Stimulated activated CD4-positive, alpha-beta T cell treated with anti-CD3 and anti-CD28 coated beads, Interleukin-1b, Interleukin-23, amount 100 ng/mL, for 4 hours (primary cell): ENCODE measurements at places on chromosomes 7 and 10.

DNA sequence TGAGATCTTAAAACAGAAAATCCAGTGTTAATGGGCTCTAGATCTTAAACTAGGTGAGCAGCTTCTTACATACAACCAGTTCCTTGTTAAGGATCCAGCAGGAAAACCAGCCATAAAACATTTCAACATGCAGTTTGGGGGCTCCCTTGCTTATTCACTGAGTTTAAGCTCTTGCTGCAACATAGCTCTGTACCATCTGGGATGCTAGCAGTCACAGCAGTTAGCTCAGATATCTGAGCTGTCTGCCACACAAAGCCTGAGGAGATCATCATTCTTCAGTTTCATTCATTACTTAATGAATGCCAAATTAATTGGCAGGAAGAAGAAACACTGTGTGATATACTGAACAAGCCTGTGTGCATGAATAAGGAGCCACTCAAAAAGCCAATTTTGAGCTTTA, 62.8 kb downstream of the PODXL start:
- DNase-seq: no peak

- DNase-seq: no peak
These were observed 252.0 kb downstream of the TCF7L2 start for GRCh38 chr10:113202011-113202410.

- DNase-seq: no peak
These were observed 28.4 kb downstream of the MPLKIP start for GRCh38 chr7:40105879-40106473.

DNA sequence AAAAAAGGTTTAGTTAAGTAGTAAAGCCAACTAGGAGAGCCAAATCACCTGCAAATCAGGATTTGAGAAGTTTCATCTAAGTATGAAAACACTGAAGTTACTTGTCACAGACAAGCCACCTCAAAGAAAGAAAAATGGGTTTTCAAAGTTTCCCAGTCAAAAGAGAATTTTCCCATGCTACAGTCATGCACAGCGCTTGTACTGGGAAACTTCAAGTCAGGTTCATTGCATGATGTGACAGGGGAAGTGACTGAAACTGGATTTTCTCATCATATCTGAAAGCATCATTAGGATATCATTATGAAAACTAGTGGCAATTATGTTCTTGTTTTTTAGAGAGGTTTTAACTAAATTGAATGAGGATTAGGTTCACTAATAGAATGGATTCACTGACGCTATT, 167.0 kb downstream of the SGMS1 start:
- no peak for DNase-seq

GRCh38 chr7:119711104-119711503, 561.9 kb upstream of the KCND2 start:
- DNase-seq: no peak

GRCh38 chr7:116588225-116588624, 63.4 kb downstream of the CAV1 start:
- DNase-seq: no peak

DNA sequence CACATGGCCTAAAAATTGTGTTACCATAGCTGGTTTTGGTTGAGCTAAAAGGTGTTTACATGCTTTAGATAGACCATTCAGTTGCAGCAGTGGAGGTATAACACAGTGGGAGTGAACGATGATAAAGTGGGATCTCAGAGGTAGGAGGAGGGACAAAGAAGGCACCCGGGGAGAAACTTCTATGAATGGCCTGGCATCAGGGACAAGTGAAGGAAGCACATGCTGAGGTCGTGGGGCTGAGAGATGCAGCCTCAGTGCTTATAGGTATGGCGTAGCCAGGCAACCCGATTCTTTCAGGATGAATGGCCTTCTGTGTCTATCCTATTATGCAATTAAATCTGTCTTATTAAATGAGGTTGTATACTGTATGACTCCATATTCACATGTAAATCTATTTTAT, 3.9 kb upstream of the CDK6 start:
- no peak for DNase-seq

DNA sequence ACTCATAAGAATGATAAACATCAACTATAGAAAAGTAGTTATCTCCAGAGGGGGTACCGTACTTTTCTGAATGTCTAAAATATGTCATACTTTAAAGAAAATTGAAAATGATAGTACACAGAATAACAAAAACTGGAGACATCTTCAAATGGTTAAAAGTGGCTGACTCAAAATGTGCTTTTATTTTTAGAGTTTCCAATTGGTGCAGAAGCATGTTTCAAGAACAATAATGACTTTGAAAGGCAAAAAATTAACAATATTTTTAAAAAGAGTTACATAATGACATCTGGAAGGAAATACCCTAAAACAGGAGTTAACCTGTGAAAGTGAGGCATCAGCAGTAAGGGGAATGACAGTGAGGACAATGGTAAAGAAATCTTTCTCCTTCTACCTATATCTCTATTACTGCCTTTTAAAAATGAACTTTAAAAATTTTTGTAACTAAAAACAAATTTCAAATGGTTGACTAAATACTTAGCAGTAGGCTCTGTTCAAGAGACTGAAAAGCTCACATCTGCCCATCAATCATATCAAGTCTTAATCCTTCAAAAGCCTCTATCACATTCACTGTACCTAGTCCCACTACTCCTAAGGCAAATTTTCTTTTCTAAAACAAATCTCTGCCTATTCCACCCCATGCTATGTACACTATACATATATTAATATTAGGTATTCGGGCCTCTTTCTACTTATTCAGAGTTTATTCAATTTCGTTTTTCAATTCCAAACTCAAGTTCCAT, 3.0 kb downstream of the ASZ1 start:
- no peak for DNase-seq

- no peak for DNase-seq
These were observed 8.2 kb downstream of the CCSER2 start for GRCh38 chr10:84336406-84337090.

- DNase-seq: no peak
These were observed 5.0 kb downstream of the PRKG1 start for GRCh38 chr10:51079331-51079730.

DNA sequence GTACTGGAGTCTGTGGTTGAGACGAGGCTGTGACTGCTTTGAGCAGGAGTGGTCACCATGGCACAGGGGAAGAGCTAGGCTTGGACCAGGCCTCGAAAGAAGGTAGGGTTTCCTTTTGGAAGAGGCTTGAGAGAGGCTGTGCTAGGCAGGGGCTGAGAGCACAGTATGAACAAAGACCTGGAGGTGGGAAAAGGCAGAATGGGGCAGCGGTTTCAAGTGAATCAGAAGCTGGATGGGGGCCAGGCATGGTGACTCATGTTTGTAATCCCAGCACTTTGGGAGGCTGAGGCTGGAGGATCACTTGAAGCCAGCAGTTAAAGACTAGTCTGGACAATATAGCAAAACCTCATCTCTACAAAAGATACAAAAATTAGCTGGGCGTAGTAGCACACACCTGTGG, 65.9 kb downstream of the CLIP2 start:
- DNase-seq: no peak

GRCh38 chr10:117860135-117860534, 186.6 kb downstream of the RAB11FIP2 start:
- DNase-seq: no peak

DNA sequence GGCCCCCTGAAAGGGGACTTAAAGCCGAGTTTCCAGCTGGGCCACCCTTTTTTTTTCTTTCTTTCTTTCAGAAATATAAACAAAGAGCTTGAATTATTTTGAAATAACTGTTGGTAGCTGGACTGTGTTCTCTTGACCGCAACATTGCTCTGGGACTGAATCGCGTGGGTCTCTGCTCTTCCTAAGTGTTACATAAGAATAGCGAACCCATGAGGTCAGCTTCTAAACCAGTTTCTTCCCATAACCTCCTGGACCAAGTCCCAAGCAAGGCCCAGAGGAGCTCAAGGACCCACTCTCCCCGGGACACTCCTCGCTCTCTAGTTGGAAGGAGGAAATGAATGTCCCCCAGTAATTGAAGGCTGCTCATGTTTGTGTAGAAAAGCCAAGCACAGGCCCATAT, 91.1 kb downstream of the CXCL12 start:
- DNase-seq: no peak

DNA sequence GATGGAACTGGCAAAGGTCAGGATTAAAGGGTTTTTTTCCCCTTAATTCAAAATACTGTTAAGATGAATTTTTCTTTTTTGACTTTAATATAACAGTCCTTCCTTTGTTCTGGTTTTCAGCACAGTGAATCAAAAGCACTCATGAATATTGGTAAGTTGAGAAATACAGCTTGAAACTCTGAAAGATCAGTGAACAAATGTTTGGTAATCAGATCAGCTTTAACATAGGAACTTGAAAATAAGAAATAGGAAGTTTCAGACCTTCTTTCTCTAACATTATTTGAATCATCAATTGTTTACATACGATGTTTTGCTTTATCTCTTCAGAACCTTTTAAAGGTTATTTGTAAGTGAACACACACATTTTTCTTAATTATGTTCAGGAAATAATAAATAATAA, 90.5 kb downstream of the SGMS1 start:
- DNase-seq: no peak

DNA sequence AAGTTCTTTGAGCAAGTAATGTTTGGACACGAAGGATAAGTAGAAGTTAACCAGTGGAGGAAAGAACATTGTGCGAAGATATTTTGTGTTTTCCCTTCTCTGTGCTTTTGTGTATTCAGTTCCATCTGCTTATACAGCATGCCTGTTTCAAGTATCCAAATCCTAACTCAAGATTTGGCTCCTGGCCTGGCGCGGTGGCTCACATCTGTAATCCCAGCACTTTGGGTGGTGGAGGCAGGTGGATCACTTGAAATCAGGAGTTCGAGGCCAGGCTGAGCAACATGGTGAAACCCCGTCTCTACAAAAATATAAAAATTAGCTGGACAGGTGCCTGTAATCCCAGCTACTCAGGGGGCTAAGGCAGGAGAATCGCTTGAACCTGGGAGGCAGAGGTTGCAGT, 40.8 kb upstream of the TPST1 start:
- DNase-seq: no peak

DNA sequence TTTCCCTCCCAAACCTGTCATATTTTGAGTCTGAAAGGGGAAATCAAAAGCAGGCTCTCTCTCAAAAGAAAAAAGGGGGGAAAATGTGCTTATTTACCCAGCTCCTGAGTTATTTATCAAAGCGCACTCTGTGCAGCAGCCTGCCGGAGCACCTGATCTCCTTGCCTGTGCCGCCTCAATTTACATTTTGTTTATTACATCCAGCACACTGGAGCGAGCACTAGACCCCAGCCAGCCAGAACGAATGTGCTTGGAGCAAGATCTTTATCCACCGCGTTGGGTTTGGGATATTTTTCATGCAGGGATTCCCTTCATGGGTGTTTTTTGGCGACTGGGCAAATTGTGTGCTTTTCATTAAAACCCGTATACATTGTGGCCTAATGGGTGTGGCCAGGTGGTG, 161.9 kb upstream of the INSYN2A start:
- DNase-seq: no peak

- DNase-seq: no peak
These were observed 18.7 kb upstream of the PTF1A start for GRCh38 chr10:23173214-23174073.

DNA sequence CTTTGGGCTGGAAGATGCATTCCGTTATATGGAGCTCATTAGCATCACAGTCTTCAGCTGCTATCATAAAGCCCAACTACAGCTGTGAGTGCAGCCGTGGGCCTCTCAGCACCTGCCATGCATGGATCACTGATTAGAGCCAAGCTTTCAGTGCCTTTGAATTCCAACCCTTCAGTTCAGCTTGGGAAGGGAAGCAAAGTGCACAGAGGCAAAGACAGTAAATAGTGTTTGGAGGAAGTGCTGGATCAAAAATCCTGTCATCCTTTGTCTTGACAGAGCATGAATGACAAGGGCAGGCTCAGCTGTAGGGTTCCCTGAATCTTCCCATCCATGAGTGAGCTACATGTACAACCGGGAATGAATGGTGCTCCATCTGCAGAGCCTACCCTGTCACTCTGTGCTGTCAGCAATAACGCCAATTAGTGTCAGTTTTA, 153.7 kb downstream of the DNAJB9 start:
- DNase-seq: no peak

- no peak for DNase-seq
These were observed 6.0 kb downstream of the AKR1B10 start for GRCh38 chr7:134533288-134533771.

DNA sequence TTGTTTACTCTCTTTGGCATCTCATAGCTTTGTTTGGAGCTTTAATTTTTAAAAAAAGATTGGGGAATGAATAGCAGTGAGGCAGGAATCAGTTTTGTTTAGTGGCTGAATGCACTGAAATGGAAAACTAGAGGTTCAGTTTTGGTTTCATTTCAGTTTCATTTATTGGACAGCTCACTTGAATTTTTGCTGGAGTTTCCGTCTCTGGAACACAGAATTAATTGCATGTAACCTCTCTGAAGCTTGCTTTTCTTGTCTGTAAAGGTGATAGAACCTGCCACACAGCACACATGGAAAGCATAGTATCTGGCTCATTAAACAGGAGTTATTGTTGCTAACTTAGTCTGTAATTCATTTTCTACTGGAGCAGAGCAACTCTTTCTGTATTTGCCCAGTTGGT, 7.1 kb downstream of the GRM8 start:
- DNase-seq: no peak

DNA sequence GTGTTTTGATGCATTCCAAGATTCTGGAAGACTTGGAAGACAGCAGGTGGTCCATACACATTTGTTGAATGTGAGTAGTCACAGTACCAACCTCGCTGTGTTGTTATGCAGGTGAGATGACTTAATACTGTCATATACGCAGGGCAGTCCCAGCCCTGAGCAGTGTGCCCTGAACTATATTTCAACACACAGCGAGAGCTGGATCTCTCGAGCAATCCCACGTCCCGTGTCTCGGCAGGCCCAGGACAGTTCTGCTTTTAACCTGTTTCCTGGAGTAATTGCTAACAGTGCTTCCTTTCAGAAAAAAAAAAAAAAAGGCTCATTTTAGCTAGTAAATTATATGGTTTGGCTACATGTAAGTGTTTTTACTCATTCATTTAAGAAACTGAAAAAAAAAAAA, 179.7 kb downstream of the PRKCQ start:
- no peak for DNase-seq

GRCh38 chr7:144588559-144589051, 185.1 kb upstream of the NOBOX start:
- DNase-seq: no peak

DNA sequence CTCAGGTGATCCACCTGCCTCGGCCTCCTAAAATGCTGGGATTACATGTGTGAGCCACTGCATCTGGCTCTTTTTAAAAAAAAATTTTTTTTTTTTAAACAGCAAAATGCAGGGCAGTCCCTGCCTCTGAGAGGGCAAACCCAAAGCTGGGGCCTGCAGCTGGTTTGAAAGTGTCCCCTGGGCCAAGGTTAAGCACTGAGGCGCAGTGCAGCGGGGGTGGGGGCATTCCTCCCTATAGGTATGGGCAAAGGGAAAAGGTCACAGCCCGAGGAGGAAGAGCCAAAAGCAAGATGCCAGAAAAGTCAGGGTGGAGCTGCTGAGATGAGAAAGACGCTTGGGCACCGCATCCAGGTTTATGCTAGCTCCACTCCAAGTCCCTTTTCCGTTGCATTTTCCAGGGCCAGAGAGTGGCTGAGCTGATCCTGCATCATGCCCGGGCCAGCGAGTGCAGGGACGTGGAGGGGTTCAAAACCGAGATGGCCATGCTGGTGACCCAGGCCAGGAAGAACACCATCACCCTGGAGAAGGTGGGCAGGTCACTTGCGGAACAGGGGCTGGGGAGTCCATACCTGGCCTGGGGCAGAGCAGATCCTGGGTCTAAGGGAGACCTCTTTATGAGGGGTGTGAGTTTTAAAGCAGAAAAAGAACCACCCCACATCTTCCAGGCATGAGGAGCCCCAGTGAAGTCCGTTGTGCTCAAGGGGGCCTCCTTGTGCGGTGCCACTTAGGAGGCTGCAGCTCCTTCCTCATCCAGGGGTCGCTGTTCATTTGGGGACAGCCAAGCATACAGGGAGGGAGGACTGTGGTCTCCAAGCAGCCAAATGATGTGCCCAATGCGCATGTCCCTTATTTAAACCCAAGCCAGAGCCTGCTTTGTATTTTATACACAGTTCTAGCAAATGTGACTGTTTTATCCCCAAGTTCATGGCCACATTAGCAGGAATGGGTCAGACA, 7.0 kb upstream of the NDUFB2 start:
- DNase-seq: no peak
